ENCODE measurements at places on chromosomes 13 and 19. TPM values are rescaled to one million over a fixed set of nuclear protein-coding genes. Genes with fewer than 3 reads are reported as not detected.

Gene CYP2A7
- total RNA-seq: not detected

Gene ZNF415
- 18.1 TPM for total RNA-seq

Gene MTRF1
- 22.2 TPM for total RNA-seq

Gene FLT3
- 0.09 TPM for total RNA-seq

Gene CEACAM3
- not detected for total RNA-seq

Gene CELF5
- total RNA-seq: 1.6 TPM

Gene LILRB1
- total RNA-seq: not detected

- no peak for DNase-seq
Observed at GRCh38 chr13:50713523-50714248, 129.8 kb downstream of the DLEU7 start.

- no peak for DNase-seq
Observed at GRCh38 chr13:71591374-71591773, 275.6 kb downstream of the DACH1 start.

- no peak for DNase-seq
Observed at GRCh38 chr13:31919971-31920726, 111.4 kb upstream of the FRY start.

DNA sequence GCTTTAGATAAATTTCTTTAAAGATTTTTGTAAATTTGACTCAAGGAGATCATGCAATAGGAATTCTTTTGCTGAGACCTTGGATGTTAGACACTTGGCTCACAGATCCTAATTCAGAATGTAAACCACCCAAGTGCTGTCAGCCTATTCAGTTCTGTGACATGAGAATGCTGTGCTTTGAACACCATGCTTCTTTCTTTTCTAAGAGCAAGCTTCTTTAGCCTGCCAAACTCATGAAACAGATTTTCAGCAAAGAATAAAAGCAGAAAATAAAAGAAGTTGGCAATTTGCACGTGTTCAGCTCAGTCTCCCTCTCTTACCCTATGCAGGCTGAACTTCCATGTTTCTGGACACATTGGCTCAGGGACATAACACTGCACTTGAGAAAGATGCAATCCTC lies 845.8 kb downstream of the UQCRFS1 start:
- no peak for DNase-seq

GRCh38 chr13:77431449-77431848 lies 104.1 kb upstream of the SCEL start:
- DNase-seq: no peak

DNA sequence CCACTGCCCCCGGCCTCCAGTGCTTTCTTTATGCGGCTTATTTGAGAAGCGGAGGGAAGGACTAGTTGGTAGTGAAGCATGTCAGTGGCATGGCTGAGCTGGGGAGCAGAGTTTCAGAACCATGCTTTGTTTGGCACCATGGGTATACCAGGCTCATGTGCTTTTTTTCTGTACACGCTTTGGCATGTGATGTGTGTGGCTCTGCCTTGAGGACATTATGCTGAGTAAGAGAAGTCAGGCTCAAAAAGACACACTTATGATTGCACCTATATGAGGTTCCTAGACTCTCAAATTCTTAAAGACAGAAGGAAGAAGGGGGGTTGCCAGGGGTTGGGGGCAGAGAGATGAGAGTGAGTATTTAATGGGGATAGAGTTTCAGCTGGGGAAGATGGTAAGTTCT lies 21.3 kb downstream of the GATAD2A start:
- DNase-seq: no peak

DNA sequence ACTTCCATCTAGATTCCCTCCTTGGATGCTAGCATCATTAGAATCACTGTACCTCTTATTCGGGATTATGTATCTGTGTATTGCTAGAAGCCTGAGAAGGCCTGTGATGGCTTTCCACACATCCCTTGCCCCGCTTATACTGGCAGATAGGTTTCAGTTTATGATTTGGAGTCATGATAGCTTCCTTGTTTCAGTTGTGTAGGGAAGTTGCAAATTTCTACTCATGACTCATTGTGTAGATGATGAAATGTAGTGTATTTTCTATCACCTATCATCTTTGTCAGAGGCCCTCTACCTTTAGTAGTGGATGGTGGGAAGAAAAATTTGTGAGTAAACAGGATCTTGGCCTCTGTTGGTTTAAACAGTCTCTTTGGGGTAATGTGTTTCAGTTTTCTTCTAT lies 165.2 kb downstream of the GGACT start:
- no peak for DNase-seq

DNA sequence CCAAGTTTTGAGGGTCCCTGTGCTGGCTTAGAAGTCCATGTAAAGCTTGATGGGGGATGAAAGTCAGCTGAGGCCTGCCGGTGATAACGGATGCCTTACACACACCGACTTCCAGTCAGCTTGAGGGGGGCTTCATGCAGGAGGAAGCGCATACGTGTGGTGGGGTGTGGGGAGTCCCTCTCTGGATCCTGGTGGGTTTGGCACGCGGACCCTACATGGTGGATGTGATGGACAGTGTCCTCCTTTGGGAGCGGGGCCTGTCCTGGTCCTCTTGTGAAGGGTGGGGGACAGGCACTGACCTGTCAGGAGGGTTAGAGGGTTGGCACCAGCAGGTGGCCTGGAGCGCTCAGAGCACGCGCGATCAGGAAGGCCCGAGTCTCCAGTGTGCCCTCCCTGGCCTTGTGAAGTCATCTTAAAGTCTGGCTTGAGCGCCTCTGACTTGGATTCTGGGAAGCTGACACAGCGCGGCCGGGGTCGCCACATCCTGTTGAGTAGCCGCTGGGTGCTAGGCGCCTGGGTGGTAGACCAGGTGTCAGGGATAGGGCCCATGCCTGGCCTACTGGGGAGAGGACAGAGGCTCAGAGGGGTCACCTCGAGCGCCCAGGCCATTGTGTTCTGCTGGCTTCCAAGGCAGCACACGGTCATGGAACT lies 2.9 kb downstream of the DAZAP1 start:
- DNase-seq: no peak

GRCh38 chr13:40389081-40389641 lies 277.3 kb downstream of the FOXO1 start:
- DNase-seq: no peak

DNA sequence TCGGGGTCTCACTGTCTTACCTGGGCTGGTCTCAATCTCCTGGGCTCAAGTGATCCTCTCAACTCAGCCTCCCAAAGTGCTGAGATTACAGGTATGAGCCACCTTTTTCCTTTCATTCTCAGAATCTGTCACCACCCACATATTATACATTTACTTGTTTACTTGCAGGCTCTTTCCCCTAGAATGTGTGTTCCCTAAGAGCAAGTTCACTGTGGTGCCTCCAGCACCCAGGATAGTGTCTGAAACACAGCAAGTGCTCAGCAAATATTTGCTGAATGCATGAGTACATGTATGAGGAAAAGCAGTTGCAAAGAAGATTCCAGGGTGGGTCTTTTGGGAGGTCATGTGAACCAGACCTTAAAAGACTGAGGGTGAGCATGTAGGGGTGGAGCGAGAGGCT lies 96.8 kb downstream of the RGCC start:
- DNase-seq: no peak

- DNase-seq: peak; percentile 60
Observed at GRCh38 chr19:30666301-30666803, 294.2 kb downstream of the ZNF536 start.

GRCh38 chr19:16591803-16592556 lies 19.8 kb upstream of the SLC35E1 start:
- DNase-seq: no peak

GRCh38 chr13:49218493-49219051 lies 1.6 kb upstream of the MLNR start:
- DNase-seq: no peak

DNA sequence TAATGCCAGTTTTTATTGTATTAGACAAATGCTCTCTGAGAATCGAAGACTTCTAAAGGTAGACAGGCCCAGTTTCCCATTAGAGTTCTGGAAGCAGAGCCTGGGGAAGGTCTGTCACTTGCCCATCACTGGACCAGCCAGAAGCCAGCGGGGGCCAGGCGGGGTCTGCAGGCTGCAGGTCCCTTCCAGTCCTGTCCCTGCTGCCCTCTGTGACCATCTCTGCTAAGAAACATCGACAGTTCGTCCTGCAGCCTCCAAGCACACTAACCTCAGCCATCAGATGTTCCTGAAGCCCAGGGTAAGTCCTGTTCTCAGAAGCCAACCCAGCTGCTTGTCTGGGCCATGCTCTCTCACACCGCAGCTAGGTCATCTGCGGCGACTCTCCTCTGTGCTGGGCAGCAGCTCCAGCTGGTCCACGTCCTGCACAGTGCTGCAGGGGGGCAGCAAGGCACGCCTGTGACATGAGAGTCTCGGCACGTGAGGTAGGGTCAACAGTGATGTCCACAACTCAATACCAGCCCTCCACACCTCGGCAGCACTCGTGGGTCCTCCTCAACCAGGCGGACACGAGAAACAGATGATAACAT lies 2.9 kb upstream of the ADPRHL1 start:
- no peak for DNase-seq

DNA sequence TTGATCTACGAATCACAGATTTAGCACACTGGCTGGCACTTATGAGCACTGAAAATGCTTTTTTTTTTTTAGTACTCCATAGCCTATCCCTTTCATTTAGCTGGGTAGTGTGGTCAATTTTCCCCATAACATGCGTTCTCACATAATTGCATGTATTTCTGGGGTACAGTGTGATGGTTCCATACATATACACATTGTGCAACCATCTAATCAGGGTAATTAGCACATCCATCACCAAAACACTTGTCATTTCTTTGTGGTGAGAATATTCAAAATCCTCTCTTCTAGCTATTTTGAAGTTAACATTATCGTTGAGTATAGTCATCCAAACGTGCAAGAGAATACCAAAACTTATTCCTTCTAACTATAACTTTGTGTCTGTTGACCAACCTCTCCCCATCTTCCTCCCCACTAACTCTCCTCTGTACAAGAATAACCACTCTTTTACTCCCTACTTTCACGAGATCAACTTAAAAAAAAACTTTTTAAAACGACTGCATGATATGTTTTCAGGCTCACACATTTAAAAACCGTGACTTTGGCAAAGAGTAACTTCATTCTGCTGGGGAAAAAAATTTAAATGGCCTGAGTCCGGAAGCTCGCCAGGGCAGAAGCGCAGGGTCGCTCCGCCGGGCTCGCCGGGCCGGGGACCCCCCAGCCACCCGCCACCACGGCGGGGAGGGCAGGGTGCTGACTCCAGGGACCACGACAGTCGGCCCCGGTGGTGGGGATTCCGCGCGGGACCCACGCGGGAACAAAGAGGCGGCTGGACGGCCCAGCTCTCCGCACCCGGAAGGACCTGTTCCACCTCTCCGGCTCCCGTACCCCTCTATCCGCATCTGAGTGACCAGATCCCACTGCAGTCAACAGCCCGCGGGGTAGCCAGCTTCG lies 868 bp upstream of the UBAC2 start:
- no peak for DNase-seq

All from progenitor cell of endocrine pancreas (in vitro differentiated cells).